ENCODE measurements at places on chromosomes 6 and 20. TPM values are rescaled to one million over a fixed set of nuclear protein-coding genes. Genes with fewer than 3 reads are reported as not detected.

PDYN gene
- not detected for total RNA-seq

PDE7B gene
- total RNA-seq = 4.2 TPM

KCNB1 gene
- 0.31 TPM for total RNA-seq

GRCh38 chr6:8881663-8882062 is 446.3 kb upstream of the SLC35B3 start:
- H3K27ac ChIP-seq = no peak overlapping the region
- H3K4me3 ChIP-seq = no peak overlapping the region
- DNase-seq = no peak
- H3K4me1 ChIP-seq = no peaks in the 10 kb centered on the region
- no peaks in the 10 kb centered on the region for H3K36me3 ChIP-seq

GRCh38 chr20:42429761-42430458 is 759.8 kb downstream of the PTPRT start:
- no peaks in the 10 kb centered on the region for H3K4me1 ChIP-seq
- no peaks in the 10 kb centered on the region for H3K27me3 ChIP-seq
- no peak for DNase-seq
- H3K4me3 ChIP-seq = no peak overlapping the region
- H3K27ac ChIP-seq = no peak overlapping the region

DNA sequence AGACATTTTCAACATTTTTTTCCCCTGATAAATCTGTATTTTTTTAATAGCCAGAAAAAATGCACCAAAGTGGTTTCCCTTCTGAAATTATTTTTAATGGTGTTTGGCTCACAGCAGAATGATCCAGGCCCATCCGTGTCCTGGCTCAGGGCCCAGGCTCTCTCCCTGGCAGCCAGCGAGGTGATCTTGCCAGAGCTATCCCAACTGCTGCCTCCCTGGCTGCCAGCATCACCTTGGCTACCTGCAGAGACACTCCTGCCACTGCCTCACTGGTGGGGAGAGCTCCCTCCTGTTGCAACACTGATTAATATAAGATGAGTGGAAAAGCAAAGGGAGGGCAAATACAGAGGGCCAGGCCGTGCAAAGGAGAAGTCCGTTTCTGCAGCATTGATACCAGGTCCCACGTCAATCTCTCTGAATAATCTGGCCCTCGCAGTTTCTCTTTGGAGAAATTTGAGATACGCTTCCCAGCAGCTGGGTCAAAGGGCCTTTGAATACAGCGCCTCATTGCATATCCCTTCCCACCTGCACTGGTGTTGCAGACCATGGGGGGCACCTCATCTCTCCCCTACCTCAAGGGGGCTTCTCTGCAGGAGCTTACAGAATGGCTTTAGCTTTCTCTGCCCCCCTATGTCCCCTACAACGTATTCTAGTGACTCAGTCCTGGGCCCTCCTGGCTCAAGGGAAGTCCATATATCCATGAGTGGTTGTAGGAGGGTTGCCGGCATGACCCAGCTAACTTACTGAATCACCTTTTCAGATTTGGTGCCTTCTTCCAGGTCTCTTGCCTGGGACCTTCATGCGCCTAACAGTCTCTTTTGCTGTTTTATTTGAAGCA is 12.8 kb upstream of the DSTN start:
- DNase-seq = peak; percentile 58
- H3K27me3 ChIP-seq = no peaks in the 10 kb centered on the region
- H3K4me1 ChIP-seq = peaks cover 59% of the 10 kb centered on the region
- H3K27ac ChIP-seq = peak overlapping the region; percentile 98
- H3K36me3 ChIP-seq = peaks cover 6% of the 10 kb centered on the region

DNA sequence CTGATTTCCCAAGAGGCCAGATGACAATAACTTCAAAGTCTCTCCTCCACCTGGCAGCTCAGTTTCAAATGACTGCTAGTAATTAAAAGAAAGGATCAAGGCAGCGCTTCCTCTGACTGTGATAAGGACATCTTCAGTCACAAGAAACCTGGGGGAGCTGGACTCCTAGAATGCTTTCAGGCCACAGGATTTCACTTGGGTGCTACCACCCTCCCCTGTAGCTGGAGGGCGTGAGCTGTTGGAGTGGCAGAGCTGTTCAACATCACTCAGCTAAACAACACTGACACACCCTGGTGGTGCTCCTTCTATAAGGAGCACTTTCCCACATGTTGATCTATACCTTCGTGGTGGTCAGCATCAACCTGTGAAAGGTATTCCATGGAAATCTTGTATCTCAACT is 2.2 kb upstream of the CNR1 start:
- DNase-seq = no peak
- H3K27ac ChIP-seq = no peak overlapping the region
- peaks cover 23% of the 10 kb centered on the region for H3K27me3 ChIP-seq
- no peak overlapping the region for H3K4me3 ChIP-seq

GRCh38 chr6:151111670-151112069 is 128.1 kb upstream of the AKAP12 start:
- H3K36me3 ChIP-seq = no peaks in the 10 kb centered on the region
- no peak for DNase-seq
- no peak overlapping the region for H3K4me3 ChIP-seq

GRCh38 chr6:54074578-54075195 is 36.6 kb upstream of the MLIP start:
- no peak for DNase-seq
- no peaks in the 10 kb centered on the region for H3K36me3 ChIP-seq
- no peaks in the 10 kb centered on the region for H3K27me3 ChIP-seq
- no peaks in the 10 kb centered on the region for H3K4me1 ChIP-seq
- H3K4me3 ChIP-seq = no peak overlapping the region

- no peak overlapping the region for H3K4me3 ChIP-seq
- DNase-seq = no peak
- no peak overlapping the region for H3K27ac ChIP-seq
- H3K36me3 ChIP-seq = no peaks in the 10 kb centered on the region
- no peaks in the 10 kb centered on the region for H3K27me3 ChIP-seq
Observed at GRCh38 chr6:25506020-25506419, 146.0 kb upstream of the SCGN start.

All from HFFc6 (cell line).